ENCODE measurements at places on chromosomes 2 and 18. TPM values are rescaled to one million over a fixed set of nuclear protein-coding genes. Genes with fewer than 3 reads are reported as not detected.

The IL1B gene
- total RNA-seq: not detected

DNA sequence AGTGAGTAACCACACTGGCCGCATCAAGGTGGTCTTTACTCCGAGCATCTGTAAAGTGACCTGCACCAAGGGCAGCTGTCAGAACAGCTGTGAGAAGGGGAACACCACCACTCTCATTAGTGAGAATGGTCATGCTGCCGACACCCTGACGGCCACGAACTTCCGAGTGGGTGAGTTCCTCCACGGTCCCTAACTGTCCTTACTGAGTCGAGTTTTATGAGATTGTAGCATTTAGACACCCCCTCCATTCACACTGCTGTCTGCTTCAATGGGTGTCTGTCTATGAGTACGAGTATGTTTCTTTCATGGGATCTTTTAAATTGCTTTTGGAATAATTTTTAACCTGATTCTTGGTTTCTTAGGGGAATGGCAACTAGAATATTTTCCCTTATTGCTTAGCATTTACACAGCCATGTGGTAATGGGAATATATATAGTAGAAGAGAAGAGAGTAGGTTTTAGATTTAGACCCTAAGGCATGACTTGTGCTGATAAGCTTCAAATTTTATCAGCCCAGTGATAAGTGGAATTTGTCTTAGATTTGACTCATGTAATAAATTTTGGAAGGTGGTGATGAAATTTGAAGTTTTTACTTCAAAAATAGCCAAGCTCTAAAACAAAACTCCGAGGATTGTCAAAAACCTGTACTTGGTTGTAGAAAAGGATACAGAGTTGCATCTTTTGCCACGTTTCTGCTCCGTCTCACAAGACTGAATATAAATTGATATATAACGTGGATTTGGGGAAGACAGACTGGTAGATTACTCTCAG, 188.2 kb downstream of the LTBP1 start:
- DNase-seq: no peak

GRCh38 chr2:156663757-156664409, 227.7 kb downstream of the GPD2 start:
- no peak for DNase-seq

GRCh38 chr2:222794585-222795449, 66.0 kb upstream of the ACSL3 start:
- DNase-seq: no peak

DNA sequence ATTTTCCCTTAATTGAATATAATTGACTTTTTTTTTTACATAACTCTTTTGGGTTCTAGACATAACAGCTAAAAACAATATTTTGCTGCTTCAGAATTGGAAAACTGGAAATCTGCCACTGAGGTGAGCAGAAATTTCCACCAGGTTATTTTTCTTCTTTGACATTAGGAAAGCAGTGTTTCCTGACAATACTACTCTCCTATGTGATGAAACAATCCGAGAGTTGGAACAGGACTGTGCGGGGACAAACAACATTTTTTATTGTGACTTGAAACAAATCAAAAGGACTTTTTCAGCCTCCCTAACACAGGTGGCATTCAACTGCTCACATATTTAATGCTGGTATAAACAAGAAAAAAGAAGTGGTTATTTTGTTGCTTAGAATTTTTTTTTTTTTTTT, 237.2 kb downstream of the RNF152 start:
- no peak for DNase-seq

All from Panc1 (cell line).